ENCODE measurements at places on chromosomes 11 and 22.

DNA sequence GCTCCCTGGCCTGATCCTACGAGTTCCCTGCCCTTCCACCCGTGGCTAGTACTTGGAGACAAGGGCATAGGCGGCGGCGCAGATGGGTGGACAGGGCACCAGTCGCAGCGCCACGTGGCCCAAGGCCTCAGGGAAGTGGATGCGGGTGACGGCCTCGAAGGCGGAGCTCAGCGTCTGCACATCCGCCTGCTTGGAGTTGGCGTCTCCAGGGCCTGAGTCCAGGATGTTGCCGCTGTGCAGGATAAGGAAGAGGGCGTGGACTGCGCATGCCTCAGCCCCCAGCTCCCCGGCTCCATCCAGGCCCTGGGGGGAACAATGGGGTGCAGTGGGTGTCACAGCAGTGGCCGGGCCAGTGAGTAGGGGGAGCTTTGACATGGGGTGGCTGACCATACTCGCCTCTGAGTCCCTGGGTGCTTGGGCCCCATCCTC lies 6.6 kb downstream of the PITPNM1 start:
- no peak for DNase-seq

- DNase-seq: peak; percentile 97
These were observed 548.0 kb downstream of the ETS1 start for GRCh38 chr11:128039140-128040021.

DNA sequence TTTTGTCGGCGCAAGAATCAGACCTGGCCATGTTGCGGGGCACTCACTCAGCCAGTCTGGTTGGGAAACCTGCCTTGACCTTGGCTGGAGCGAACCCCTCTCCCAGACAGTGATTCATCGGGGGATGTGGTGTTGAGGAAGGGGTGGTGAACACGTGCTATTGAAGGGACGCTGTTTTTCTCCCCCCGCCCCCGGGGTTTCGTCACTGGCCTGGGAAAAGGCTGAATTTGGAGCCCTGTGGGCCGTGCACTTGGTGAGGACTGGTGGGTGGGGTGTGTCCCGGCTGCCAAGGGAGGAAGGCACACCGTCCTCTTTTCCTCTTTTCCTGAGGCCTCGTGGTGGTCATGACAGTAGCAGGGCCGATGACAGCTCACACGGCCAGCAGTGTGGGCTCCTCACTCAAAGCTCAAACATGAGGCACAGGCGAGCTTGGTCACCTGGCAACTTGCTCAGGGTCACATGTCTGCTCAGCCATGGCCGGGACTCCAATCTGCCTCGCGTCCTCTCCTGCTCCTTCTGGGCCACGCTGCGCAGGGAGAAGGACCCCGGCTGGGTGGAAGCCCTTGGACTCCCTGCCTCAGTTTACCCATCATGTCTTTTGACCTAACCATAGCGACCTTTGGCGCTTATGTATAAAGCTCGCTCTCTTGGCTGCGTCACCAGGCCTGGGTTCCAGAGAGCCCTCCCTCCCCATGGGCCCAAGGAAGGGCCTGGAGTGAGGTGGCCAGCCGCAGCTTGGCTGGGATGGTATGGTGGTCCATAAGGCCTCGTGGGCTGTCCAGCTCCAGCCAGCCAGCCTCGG lies 49.4 kb downstream of the SMIM38 start:
- peak; percentile 49 for DNase-seq

GRCh38 chr11:79285756-79286155 lies 155.1 kb downstream of the TENM4 start:
- DNase-seq: no peak

- peak; percentile 49 for DNase-seq
These were observed 29.8 kb downstream of the SCUBE1 start for GRCh38 chr22:43313244-43313889.

DNA sequence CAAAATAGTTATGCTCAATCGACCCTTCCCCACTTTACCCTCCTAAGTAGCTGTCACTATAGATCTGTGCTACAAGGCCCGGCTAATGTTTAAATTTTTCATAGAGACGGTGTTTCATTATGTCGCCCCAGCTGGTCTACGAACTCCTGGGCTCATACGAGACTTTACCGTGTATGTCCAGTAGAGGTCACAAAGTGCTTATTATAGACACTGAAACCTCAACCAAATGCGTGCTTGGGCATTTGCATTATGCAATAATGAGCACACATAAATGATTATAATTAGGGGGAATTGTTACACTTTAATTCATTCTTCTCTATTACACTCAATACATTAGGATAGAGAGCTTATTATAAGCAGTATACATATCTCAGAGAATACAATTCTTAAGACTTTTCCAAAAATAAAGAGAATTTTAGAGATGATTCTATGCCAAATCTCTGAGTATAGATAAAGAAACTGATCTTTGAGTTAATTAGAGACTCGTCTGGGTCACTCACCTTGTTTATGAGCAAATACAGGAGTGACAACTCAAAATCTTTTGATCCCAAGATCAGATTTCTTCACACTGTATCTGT lies 12.5 kb upstream of the MRPL16 start:
- DNase-seq: peak; percentile 76

DNA sequence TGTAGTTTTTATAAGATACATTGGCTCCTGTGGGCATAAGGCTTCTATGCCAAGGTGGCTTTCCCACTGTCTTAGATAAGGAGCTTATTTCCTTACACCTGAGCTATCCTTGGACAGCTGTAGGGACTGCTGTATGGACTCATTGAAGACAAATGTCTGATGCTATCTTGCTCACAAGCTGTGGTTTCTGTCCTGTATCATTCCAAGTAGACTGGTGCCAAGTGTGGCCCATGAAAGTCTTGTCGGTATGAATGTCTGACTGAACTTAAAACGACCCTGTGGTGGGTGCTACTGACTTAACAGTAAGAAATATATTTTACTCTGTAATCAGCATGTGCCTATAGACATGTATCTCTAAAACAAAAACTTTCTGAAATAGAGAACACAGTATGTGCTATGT lies 45.0 kb downstream of the LARGE2 start:
- DNase-seq: no peak

All from inflammatory macrophage (primary cell).